ENCODE measurements at places on chromosomes 11 and 22. TPM values are rescaled to one million over a fixed set of nuclear protein-coding genes. Genes with fewer than 3 reads are reported as not detected.

GRCh38 chr11:131378931-131379330, 8.5 kb downstream of the NTM start:
- DNase-seq: no peak
- no peaks in the 10 kb centered on the region for H3K36me3 ChIP-seq
- H3K27me3 ChIP-seq: no peaks in the 10 kb centered on the region
- no peak overlapping the region for H3K4me3 ChIP-seq
- no peak overlapping the region for H3K27ac ChIP-seq

DNA sequence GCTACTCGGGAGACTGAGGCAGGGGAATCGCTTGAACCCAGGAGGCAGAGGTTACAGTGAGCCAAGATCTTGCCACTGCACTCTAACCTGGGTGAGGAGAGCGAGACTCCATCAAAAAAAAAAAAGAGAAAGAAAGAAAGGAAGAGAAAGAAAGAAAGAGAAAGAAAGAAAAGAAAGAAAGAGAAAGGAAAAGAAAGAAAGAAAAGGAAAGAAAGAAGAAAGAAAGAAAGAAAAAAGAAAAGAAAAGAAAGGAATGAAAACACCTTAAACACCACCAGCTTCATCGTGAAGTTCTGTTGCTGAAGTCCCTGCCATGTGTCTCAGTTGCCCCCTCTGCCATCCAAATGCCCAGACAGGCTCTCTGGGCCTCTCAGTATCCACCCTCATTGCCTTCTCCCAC, 9.9 kb upstream of the CXCR5 start:
- no peaks in the 10 kb centered on the region for H3K27me3 ChIP-seq
- peaks cover 26% of the 10 kb centered on the region for H3K4me1 ChIP-seq
- H3K27ac ChIP-seq: no peak overlapping the region
- no peaks in the 10 kb centered on the region for H3K36me3 ChIP-seq
- no peak for DNase-seq

- no peak overlapping the region for H3K4me3 ChIP-seq
- H3K27me3 ChIP-seq: no peaks in the 10 kb centered on the region
- no peak overlapping the region for H3K27ac ChIP-seq
- H3K4me1 ChIP-seq: no peaks in the 10 kb centered on the region
Observed at GRCh38 chr11:35676611-35676965, 14.0 kb downstream of the TRIM44 start.

GRCh38 chr22:17788528-17789378, 14.5 kb upstream of the BID start:
- no peaks in the 10 kb centered on the region for H3K27me3 ChIP-seq
- H3K4me3 ChIP-seq: no peak overlapping the region
- peaks cover 28% of the 10 kb centered on the region for H3K36me3 ChIP-seq
- DNase-seq: no peak
- H3K4me1 ChIP-seq: peaks cover 5% of the 10 kb centered on the region

- H3K27me3 ChIP-seq: no peaks in the 10 kb centered on the region
- H3K27ac ChIP-seq: no peak overlapping the region
- H3K4me3 ChIP-seq: no peak overlapping the region
Observed at GRCh38 chr22:45704648-45705047, 33.0 kb downstream of the ATXN10 start.

DNA sequence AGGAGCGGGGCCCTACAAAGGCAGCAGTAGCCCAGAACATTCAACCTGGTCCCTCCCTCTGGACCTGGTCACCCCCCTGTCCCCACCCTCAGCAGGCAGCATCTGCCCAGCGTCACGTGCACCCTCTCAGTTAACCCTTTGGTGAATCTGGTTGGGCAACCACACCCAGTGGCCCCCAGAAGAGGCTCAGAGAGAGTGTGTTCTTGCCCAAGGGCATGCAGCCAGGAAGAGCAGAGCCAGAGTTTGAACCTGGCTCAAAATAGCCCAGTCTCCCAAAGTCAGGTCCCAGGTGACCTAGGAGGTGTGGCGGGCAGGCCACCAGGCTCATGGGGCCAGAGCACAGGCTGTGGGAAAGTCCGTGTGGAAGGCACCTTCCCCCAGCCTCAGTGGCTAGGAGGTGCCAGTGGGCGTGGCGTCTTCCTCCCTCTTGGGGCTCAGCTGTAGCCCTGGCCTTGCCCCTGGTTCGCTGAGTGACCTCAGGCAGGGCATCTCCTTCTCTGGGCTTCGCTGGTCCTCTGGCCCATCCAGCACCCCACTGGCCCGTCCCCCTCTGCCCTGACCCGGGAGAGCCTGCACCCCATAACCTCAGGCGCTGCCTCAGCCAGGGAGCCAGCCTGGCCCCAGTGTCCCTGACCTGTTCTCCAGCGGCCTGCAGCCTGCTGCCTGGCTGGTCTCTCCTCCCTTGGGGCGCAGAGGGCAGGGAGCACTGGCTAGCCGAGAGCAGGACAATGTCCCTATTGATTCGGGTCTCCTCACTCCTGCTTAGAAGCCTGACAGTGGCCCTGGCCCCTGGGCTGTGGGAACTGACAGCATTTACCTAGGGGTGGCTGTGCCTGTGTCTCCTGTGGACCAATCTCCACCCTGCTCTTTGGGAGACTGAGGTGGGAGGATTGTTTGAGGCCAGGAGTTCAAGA, 7.0 kb downstream of the ALDH3B1 start:
- H3K27ac ChIP-seq: no peak overlapping the region
- H3K4me3 ChIP-seq: no peak overlapping the region
- peaks cover 3% of the 10 kb centered on the region for H3K4me1 ChIP-seq
- no peak for DNase-seq
- no peaks in the 10 kb centered on the region for H3K27me3 ChIP-seq

- no peak overlapping the region for H3K27ac ChIP-seq
- no peaks in the 10 kb centered on the region for H3K4me1 ChIP-seq
- H3K27me3 ChIP-seq: no peaks in the 10 kb centered on the region
- no peaks in the 10 kb centered on the region for H3K36me3 ChIP-seq
- H3K4me3 ChIP-seq: no peak overlapping the region
Observed at GRCh38 chr11:38988908-38989307, 2390.9 kb upstream of the RAG2 start.

DNA sequence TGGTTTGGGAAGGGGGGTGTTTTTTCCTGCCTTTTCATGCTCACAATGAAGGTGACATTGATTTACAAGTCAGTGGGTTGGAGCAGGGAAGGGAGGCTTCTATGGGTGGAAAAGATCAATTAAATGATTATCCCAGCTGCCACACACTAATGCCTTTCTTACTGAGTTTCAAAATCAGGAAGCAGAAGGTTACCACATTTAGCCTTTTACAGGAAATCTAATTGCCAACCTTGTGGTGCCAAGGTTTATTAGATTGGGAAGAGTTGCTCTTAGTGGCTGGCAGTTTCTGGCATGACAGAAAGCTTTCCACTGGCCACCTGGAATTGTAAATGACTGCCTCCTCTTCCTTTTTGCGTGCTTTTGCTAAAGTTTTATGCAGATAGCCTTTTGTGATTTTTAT, 98.7 kb downstream of the NAV2 start:
- no peak overlapping the region for H3K27ac ChIP-seq
- DNase-seq: no peak
- no peaks in the 10 kb centered on the region for H3K36me3 ChIP-seq
- no peaks in the 10 kb centered on the region for H3K4me1 ChIP-seq
- no peaks in the 10 kb centered on the region for H3K27me3 ChIP-seq

- H3K27ac ChIP-seq: no peak overlapping the region
- H3K4me1 ChIP-seq: peaks cover 3% of the 10 kb centered on the region
- H3K4me3 ChIP-seq: no peak overlapping the region
Observed at GRCh38 chr11:61472282-61472681, 36.3 kb upstream of the LRRC10B start.

- DNase-seq: no peak
- no peaks in the 10 kb centered on the region for H3K36me3 ChIP-seq
- no peak overlapping the region for H3K4me3 ChIP-seq
- H3K4me1 ChIP-seq: no peaks in the 10 kb centered on the region
- H3K27ac ChIP-seq: no peak overlapping the region
- no peaks in the 10 kb centered on the region for H3K27me3 ChIP-seq
Observed at GRCh38 chr11:25658916-25659315, 673.0 kb upstream of the ANO3 start.

DNA sequence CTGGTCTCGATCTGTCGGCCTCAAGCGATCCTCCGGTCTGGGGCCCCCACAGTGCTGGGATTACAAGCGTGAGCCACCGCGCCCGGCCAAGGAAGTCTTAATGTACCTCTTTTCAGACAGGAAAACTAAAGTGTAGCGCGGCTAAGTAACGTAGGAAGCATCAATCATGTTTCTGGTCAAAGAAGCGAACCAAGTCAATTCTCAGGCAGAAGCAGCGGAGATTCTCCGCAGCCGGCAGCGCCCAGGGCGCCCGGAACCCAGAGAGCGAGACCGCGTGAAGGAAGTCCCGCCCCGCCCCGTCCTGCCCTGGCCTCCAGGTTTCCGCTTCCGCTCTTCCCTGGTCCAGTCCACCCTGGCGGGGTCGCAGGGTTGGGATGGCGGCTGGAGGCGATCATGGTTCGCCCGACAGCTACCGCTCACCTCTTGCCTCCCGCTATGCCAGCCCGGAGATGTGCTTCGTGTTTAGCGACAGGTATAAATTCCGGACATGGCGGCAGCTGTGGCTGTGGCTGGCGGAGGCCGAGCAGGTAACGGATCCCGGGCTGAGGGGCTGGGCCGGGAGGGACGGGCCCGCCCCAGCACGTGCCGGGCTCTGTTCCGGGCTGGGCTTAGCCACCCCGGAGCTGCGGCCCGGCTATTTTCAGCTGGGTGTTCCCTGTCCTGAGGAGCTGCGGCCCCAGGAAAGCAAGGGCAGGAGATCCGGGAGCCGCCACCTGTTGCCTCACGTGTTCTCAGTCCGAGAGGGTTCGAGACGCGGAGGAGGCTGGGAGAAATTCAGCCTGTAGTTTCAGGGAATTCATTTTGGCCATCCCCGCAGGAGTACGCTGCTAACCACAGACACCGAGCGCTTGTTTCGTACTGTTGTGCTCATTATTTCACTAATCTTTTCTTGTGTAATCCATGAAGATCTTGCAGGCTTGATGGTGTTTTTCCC, at the start of gene ADSL:
Gene ADSL, plus strand, starts transcription at position 316 of the 934 bp plus-strand sequence. Its CDS starts 59 bp downstream, at position 375.
- H3K4me3 ChIP-seq: peak within 1 kb of the TSS; percentile 79
- no peaks in the 10 kb centered on the region for H3K36me3 ChIP-seq
- DNase-seq: peak; percentile 95
- H3K27me3 ChIP-seq: no peaks in the 10 kb centered on the region
- H3K27ac ChIP-seq: peak within 1 kb of the TSS; percentile 94

- DNase-seq: no peak
- H3K27me3 ChIP-seq: no peaks in the 10 kb centered on the region
- no peaks in the 10 kb centered on the region for H3K36me3 ChIP-seq
- H3K27ac ChIP-seq: peak overlapping the region; percentile 79
Observed at GRCh38 chr11:129894278-129895125, 876 bp downstream of the NFRKB start.

- DNase-seq: no peak
- no peak overlapping the region for H3K4me3 ChIP-seq
- no peaks in the 10 kb centered on the region for H3K4me1 ChIP-seq
Observed at GRCh38 chr11:15649371-15650104, 534.8 kb downstream of the INSC start.

GRCh38 chr11:126190792-126191191, 20.7 kb downstream of the RPUSD4 start:
- no peak overlapping the region for H3K27ac ChIP-seq
- peaks cover 14% of the 10 kb centered on the region for H3K36me3 ChIP-seq
- no peak overlapping the region for H3K4me3 ChIP-seq
- H3K27me3 ChIP-seq: no peaks in the 10 kb centered on the region
- DNase-seq: no peak
- H3K4me1 ChIP-seq: no peaks in the 10 kb centered on the region

- H3K4me1 ChIP-seq: no peaks in the 10 kb centered on the region
- no peak overlapping the region for H3K4me3 ChIP-seq
- no peak for DNase-seq
- H3K36me3 ChIP-seq: no peaks in the 10 kb centered on the region
- H3K27me3 ChIP-seq: no peaks in the 10 kb centered on the region
Observed at GRCh38 chr11:8913961-8914660, 3.1 kb downstream of the AKIP1 start.

DNA sequence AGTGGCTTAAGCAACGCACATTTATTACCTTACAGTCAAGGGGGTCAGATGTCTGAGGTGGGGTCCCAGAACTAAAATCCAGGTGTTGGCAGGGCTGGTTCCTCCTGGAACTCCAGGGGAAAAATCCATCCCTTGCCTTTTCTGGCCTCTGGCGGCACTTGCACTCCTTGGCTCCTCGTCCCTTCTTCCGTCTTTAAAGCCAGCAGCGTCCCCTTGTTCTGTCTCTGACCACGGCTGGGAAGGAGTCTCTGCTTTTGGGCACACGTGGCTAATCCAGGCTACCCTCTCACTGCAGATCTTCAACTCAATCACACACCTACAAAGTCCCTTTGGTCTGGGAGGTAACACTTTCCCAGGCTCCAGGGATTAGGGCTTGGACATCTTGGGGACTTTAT, 73.5 kb upstream of the WNT7B start:
- H3K36me3 ChIP-seq: no peaks in the 10 kb centered on the region
- H3K4me1 ChIP-seq: no peaks in the 10 kb centered on the region
- H3K27ac ChIP-seq: peak overlapping the region; percentile 14
- H3K4me3 ChIP-seq: no peak overlapping the region
- no peak for DNase-seq

- no peak overlapping the region for H3K4me3 ChIP-seq
- no peaks in the 10 kb centered on the region for H3K27me3 ChIP-seq
- no peak for DNase-seq
- H3K4me1 ChIP-seq: no peaks in the 10 kb centered on the region
- no peaks in the 10 kb centered on the region for H3K36me3 ChIP-seq
Observed at GRCh38 chr22:33756508-33756949, 163.7 kb downstream of the LARGE1 start.

DNA sequence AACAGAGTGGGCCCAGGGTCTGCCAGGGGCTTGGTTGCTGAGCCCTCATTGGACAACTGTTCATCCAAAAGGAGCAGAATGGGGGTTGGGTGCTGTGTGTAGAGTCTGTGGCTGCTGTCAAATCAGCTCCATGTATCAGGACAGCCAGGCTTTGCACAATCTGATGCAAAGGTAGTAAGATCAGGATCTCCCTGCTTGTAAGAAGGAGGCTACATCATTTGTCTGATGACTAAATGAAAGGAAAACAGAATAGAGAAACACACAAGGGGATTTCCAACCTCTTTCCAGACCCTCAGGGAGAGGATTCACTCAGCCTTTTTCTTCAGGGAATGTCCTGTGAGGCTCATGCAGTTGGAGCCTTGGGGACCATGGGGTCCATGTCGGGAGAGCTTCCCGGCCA, 7.2 kb downstream of the MICAL2 start:
- no peak for DNase-seq
- H3K4me1 ChIP-seq: no peaks in the 10 kb centered on the region
- H3K36me3 ChIP-seq: no peaks in the 10 kb centered on the region
- no peaks in the 10 kb centered on the region for H3K27me3 ChIP-seq

The JAML gene
- total RNA-seq: 83.3 TPM

The JHY gene
- 2.8 TPM for total RNA-seq

The PDE3B gene
- 18.9 TPM for total RNA-seq

The SULT4A1 gene
- 0.53 TPM for total RNA-seq

The PRR5L gene
- total RNA-seq: 74.3 TPM

The KDM4E gene
- not detected for total RNA-seq

The WNT11 gene
- 6.6 TPM for total RNA-seq

The C22orf42 gene
- not detected for total RNA-seq

The SCN4B gene
- 0.54 TPM for total RNA-seq

The GPHA2 gene
- not detected for total RNA-seq

All from Peyer's patch (tissue), 4 donors.